ENCODE measurements at places on chromosomes 4 and X.

GRCh38 chrX:110915111-110915510 is 119.5 kb upstream of the CHRDL1 start:
- no peaks in the 10 kb centered on the region for H3K36me3 ChIP-seq
- DNase-seq = no peak
- no peaks in the 10 kb centered on the region for H3K27me3 ChIP-seq
- no peak overlapping the region for H3K27ac ChIP-seq
- H3K4me1 ChIP-seq = no peaks in the 10 kb centered on the region

DNA sequence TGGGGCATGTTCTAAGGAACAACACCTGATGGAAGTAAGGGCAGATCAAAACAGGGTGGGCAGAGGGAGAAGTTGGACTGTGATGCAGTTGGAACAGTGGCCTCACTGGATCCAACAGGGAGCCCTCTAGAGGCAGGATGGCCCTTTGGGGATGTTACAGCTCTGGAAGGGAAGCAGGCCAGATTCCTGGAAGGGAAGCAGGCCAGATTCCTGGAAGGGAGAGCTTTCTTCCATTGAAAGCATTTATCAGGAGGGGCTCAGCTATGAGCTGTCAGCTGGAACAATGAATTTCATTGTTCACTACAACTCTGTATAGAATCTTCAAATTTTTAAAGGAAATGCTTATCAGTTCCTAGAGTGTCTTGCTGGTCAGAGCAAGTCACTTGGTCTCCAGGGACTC is 17.7 kb downstream of the IL15 start:
- peaks cover 27% of the 10 kb centered on the region for H3K4me1 ChIP-seq
- no peaks in the 10 kb centered on the region for H3K27me3 ChIP-seq
- no peak overlapping the region for H3K4me3 ChIP-seq
- peak; percentile 5 for DNase-seq
- no peaks in the 10 kb centered on the region for H3K36me3 ChIP-seq

DNA sequence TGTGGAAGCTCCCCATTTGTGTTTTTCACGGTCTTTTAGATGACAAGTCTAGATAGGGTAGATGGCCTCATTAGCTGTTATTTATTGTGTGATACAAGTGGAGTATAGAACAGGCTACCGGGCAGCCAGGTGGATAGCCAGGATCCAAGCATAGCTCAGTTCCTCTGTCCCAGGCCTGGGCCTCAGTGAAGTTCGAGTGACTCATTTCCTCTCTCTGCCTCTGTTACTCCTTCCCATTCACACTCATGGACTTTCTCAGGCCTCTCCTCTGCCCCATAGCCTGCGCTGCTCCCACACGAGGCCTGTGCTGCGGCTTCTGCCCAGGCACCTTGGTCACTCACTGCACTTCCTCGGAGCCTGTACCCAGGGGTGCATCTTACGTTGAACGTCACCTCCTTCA is 54.5 kb downstream of the TENM3 start:
- no peaks in the 10 kb centered on the region for H3K36me3 ChIP-seq
- DNase-seq = no peak
- no peak overlapping the region for H3K4me3 ChIP-seq
- H3K27ac ChIP-seq = no peak overlapping the region

GRCh38 chr4:130044788-130045531 is 949.0 kb downstream of the C4orf33 start:
- H3K27me3 ChIP-seq = no peaks in the 10 kb centered on the region
- H3K36me3 ChIP-seq = no peaks in the 10 kb centered on the region
- no peak overlapping the region for H3K27ac ChIP-seq
- no peak for DNase-seq

DNA sequence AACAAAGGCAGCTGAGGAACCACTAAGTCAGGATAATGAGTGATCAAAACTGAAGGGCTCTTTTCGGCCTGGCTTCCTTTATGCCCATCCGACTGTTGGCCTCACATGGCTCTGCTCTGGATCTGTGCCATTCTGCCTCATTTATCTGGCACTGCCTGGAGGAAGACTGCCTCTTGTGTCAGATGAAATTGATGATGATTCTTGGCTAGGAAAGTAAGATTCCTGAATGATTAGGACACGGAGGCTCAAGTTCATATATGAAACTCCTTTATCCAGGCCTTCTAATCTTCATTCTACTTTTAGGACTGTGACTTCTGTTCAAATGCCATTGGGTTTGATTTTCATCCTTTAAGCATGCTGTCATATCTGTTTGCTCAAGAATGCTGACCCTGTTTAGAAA is 475.4 kb upstream of the RPS6KA3 start:
- no peaks in the 10 kb centered on the region for H3K27me3 ChIP-seq
- H3K36me3 ChIP-seq = no peaks in the 10 kb centered on the region
- no peak overlapping the region for H3K27ac ChIP-seq
- no peak for DNase-seq
- H3K4me1 ChIP-seq = no peaks in the 10 kb centered on the region
- H3K4me3 ChIP-seq = no peak overlapping the region

GRCh38 chr4:150600812-150601445 is 19.0 kb downstream of the MAB21L2 start:
- H3K27me3 ChIP-seq = no peaks in the 10 kb centered on the region
- DNase-seq = no peak
- H3K4me3 ChIP-seq = no peak overlapping the region

DNA sequence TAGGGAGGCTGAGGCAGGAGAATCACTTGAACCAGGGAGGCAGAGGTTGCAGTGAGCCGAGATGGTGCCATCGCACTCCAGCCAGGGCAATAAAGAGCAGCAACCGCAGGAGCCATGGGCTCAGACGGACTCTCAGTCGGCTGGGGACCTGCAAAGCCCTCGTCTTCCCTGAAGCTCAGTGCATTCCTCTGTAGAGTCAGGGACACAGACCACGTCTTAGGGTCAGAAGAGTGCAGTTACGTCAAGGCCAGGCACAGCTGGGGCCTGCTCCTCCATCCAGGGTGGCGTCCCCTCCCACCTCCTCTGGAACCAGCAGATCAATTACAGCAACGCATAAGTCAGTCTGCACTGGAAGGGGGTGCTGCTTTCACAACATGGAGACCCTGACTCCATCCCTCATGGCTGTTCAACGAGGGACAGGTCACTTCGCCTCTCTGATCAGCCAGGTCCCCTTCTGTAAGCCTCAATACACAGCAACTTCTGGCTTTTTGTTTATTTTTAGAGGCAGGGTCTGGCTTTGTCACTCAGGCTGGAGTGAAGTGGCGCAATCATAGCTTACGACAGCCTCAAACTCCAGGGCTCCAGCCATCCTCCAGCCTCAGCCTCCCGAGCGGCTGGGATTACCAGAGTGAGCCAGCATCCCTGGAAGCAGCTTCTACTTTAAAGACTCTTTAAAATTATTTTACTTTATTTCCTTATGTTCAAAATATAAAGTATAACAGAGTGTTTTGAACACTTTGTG is 76.4 kb downstream of the ZFYVE28 start:
- H3K27me3 ChIP-seq = no peaks in the 10 kb centered on the region
- no peak overlapping the region for H3K27ac ChIP-seq
- no peaks in the 10 kb centered on the region for H3K36me3 ChIP-seq
- H3K4me1 ChIP-seq = no peaks in the 10 kb centered on the region

DNA sequence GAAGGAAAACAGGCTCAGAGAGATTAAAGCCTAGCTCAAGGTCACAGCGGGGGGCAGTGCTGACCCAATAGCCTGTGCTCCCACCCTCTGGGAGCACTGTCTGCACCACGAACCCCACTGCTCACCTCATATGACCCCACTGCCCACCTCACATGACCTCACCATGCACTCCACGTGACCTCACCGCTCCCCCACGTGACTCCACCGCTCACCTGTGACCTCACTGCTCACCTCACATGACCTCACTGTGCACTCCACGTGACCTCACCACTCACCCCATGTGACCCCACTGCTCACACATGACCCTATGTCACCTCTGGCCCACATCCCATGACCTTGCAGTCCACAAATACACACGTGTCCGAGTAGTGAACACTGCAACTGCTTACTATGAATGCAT is 55.4 kb downstream of the ACOX3 start:
- H3K4me1 ChIP-seq = no peaks in the 10 kb centered on the region
- no peak overlapping the region for H3K27ac ChIP-seq
- DNase-seq = no peak

DNA sequence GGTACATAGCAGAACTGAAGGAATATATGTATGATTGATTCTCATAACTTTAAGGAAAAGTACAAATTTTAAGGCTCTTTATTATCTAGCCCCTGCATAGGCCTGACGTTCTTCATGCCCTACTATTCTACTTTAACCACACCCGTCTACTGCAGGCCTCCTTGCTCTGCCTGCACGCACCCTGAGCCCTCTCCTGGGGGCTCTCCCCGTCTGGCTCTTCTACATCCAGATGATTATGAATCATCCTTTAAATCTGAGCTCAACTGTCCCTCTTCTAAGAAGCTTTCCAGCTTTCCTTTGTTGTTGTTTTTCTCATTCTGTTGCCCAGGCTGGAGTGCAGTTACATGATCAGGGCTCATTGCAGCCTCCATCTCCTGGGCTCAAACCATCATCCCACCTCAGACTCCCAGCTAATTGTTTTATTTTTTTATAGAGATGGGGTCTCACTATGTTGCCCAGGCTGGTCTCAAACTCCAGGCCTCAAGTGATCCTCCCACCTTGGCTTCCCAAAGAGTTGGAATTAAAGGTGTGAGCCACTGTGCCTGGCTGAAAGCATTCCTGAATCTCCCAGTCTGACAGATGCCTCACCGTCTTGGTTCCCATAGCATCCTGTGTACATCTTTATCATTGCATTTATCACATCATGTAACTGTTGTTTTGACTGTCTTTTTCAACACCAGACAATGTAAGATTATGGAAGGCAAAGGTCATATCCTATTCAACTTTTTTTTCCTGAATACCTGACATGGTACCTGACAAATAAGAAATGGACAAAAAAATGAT is 89.2 kb downstream of the WDFY3 start:
- DNase-seq = no peak
- H3K4me3 ChIP-seq = no peak overlapping the region
- no peaks in the 10 kb centered on the region for H3K27me3 ChIP-seq
- no peaks in the 10 kb centered on the region for H3K4me1 ChIP-seq
- H3K27ac ChIP-seq = no peak overlapping the region

DNA sequence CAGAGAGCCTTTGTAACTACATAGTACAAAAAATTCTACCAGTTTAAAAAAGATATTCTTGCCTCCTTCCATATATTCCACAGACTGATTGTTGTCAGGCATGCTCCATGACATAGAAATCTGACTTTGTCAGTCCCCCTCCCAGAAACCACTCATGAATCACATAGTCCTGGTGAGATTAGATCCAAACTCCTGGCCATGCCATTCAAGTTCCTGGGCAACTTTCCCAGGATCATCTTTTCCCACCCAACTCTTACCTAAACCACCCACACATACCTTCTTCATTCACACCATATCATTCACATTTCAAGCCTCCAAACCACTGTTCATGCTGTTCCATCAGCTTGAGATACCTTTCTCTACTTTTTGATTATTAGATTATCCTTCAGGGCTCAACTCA is 46.4 kb downstream of the SLC16A2 start:
- no peak for DNase-seq
- no peaks in the 10 kb centered on the region for H3K4me1 ChIP-seq
- H3K27me3 ChIP-seq = no peaks in the 10 kb centered on the region
- H3K27ac ChIP-seq = no peak overlapping the region
- no peak overlapping the region for H3K4me3 ChIP-seq

DNA sequence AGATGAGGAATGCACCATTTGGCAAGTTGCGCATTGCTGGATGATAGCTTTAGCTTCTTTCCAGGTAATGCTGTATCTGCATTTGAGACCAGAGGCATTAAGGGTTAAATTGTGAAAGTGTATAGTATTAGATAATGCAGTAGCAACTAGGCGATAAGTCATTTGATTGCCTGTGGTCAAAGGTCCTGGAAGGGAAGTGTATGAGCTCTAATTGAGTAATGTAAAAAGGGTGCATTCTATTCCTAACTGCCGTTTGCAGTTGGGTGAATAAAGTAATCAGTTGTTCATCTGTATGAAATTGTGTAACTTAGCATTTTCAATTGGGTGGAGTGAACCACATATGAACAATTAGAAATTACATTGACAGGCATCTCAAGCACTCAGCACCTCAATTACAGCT is 54.5 kb upstream of the WDR1 start:
- no peak overlapping the region for H3K27ac ChIP-seq
- no peaks in the 10 kb centered on the region for H3K27me3 ChIP-seq
- H3K4me1 ChIP-seq = peaks cover 5% of the 10 kb centered on the region
- no peak overlapping the region for H3K4me3 ChIP-seq
- no peaks in the 10 kb centered on the region for H3K36me3 ChIP-seq

DNA sequence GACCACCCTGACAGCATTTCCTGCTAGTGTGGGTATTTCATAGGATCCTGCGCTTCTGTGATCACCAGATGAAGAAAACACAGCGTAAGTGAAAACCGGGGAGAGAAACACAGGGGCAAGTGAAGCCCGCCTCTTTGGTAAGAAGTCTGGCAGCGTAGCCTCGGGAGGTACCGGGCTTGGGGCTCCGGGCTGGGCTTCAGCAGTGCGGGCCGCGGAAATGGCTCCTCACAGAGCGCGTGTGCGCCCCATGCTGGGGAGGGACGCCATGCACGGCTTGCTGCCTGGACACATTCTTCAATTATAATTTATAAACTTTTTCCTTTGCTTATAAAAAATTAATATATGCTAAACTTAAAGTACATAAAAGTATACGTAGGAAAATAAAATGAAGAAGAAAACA is 151.5 kb downstream of the AFAP1 start:
- H3K27me3 ChIP-seq = no peaks in the 10 kb centered on the region
- DNase-seq = no peak
- H3K27ac ChIP-seq = no peak overlapping the region
- no peaks in the 10 kb centered on the region for H3K36me3 ChIP-seq

- no peak overlapping the region for H3K27ac ChIP-seq
- H3K27me3 ChIP-seq = no peaks in the 10 kb centered on the region
- H3K4me3 ChIP-seq = no peak overlapping the region
- DNase-seq = no peak
Observed at GRCh38 chr4:113013751-113014150, 35.7 kb upstream of the ANK2 start.

- no peaks in the 10 kb centered on the region for H3K27me3 ChIP-seq
- no peak for DNase-seq
- no peak overlapping the region for H3K4me3 ChIP-seq
Observed at GRCh38 chr4:58514299-58514698, 1404.1 kb upstream of the IGFBP7 start.

GRCh38 chr4:148692242-148692641 is 250.0 kb upstream of the NR3C2 start:
- no peaks in the 10 kb centered on the region for H3K4me1 ChIP-seq
- no peak overlapping the region for H3K27ac ChIP-seq
- H3K4me3 ChIP-seq = no peak overlapping the region
- DNase-seq = no peak
- H3K27me3 ChIP-seq = no peaks in the 10 kb centered on the region

- no peaks in the 10 kb centered on the region for H3K27me3 ChIP-seq
- H3K27ac ChIP-seq = no peak overlapping the region
- H3K4me1 ChIP-seq = no peaks in the 10 kb centered on the region
Observed at GRCh38 chr4:4752025-4752424, 107.4 kb upstream of the MSX1 start.

Data from thoracic aorta (tissue), 2 donors.